Cardiac septum (tissue), 1 donor: ENCODE measurements at places on chromosomes 2 and 18. TPM values are rescaled to one million over a fixed set of nuclear protein-coding genes. Genes with fewer than 3 reads are reported as not detected.

Gene REG1B
- not detected for total RNA-seq

Gene GTF2A1L
- total RNA-seq: 0.75 TPM

Gene EPB41L3
- total RNA-seq: 14.0 TPM

Gene FBLN7
- total RNA-seq: 1.00 TPM

Gene ARHGAP28
- total RNA-seq: 2.1 TPM

Gene DNAJC5G
- total RNA-seq: 1.6 TPM

Gene RAB6C
- not detected for total RNA-seq

Gene GFPT1
- 85.7 TPM for total RNA-seq

Gene CD302
- total RNA-seq: 10.8 TPM

Gene INPP5D
- total RNA-seq: 6.2 TPM

Gene GCG
- total RNA-seq: not detected

Gene CD226
- 2.4 TPM for total RNA-seq

Gene ASB18
- total RNA-seq: 44.4 TPM

Gene PSMA8
- not detected for total RNA-seq

Gene TOGARAM2
- 0.48 TPM for total RNA-seq

Gene IL1A
- total RNA-seq: not detected

Gene C2orf80
- total RNA-seq: not detected

Gene DSG1
- total RNA-seq: 0.89 TPM

Gene CCDC141
- 162 TPM for total RNA-seq

Gene ABHD1
- total RNA-seq: 1.1 TPM

Gene STPG4
- not detected for total RNA-seq

Gene ATOH8
- total RNA-seq: 21.0 TPM

Gene NEU2
- not detected for total RNA-seq

Gene ST6GAL2
- 0.38 TPM for total RNA-seq
